Stimulated activated CD8-positive, alpha-beta memory T cell treated with anti-CD3 and anti-CD28 coated beads, Interleukin-7, amount 100 ng/mL, for 1 hour (primary cell): ENCODE measurements at places on chromosomes 3 and 15.

GRCh38 chr15:91192285-91192684 lies 92.2 kb downstream of the SV2B start:
- DNase-seq, result no peak

GRCh38 chr3:170809007-170809974 lies 60.7 kb downstream of the RPL22L1 start:
- no peak for DNase-seq

DNA sequence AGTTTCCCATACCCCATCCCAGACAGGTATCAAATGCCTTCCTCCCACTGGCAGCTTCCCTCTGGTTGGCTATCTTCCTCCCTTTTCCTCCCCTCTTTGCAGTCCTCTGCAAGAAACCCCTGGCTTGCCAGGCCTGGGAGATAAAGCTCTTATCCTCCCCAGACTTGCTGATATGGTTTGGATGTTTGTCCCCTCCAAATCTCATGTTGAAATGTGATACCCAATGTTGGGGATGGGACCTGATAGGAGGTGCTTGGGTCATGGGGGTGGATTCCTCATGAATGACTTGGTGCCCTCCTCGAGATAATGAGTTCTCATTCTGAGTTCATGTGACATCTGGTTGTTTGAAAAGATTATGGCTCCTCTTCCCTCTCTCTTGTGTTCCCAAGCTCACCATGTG lies 32.2 kb upstream of the SNRK start:
- DNase-seq, result no peak

GRCh38 chr3:123655400-123655799 lies 70.5 kb upstream of the HACD2 start:
- no peak for DNase-seq

DNA sequence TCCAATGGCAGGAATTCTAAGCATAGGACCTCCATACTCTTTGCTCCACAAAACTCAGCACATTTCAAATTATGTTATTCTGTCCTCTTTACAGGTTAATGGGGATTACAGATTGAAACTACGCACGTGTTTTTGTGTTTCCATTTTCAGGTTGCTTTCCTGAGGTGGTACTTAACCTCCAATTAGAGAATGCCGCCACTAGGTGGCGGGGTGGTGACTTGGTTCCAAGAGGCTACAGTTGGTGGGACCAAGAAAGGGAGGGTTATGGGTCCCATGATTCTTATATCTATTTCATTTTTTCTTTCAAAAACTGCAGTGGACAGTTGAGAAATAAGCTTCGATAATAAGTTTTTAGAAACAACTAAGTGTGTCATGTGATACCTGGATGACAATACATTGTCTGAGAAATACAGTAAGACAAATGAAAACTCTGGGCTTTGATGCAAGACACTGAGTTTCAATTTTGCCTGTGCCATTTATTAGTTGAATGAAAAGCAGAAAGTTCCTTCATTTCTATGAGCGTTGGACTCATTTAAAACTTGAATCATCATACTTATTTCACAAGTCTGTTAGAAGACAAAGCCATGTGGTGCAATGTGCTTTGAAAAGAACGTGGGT lies 539.0 kb downstream of the FGF12 start:
- no peak for DNase-seq

GRCh38 chr15:83199288-83199687 lies 8.3 kb downstream of the HDGFL3 start:
- no peak for DNase-seq

DNA sequence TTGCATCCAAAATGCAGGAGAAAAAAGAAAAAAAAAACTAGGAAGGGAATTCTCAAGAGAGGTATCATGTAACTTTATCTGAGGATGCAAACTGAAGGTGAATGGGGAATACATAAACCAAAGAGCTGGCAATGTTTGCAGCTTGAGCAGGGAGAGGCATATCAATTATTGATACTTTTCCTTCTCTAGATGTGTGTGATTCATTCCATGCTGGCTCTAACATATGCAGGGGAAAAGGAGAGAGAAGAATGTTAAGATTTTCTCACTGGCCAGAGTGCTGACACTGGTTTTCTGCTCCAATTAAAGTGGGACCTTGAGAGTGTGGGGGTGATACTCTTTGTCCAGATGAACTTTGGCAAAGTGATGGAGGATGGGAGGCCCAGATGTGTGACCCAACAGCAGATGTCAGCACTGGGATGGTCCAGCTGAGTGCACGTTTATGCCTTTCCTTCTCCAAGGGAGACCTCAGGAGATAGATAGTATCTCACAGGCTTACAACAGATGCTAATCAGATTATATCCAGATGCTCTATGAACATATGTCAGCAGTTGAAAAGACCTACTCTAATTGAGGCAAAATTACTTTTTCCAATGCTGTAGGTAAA lies 50.0 kb upstream of the PSMD6 start:
- no peak for DNase-seq

- DNase-seq, result no peak
Measured at GRCh38 chr3:170306015-170306414, 51.5 kb upstream of the SKIL start.

- no peak for DNase-seq
Measured at GRCh38 chr3:124363476-124363875, 366.8 kb upstream of the UMPS start.

GRCh38 chr3:52062505-52062904 lies 6.1 kb upstream of the DUSP7 start:
- DNase-seq, result no peak

- no peak for DNase-seq
Measured at GRCh38 chr3:182621435-182622240, 171.7 kb upstream of the ATP11B start.

- no peak for DNase-seq
Measured at GRCh38 chr3:10817506-10817905, 1.5 kb downstream of the SLC6A11 start.

DNA sequence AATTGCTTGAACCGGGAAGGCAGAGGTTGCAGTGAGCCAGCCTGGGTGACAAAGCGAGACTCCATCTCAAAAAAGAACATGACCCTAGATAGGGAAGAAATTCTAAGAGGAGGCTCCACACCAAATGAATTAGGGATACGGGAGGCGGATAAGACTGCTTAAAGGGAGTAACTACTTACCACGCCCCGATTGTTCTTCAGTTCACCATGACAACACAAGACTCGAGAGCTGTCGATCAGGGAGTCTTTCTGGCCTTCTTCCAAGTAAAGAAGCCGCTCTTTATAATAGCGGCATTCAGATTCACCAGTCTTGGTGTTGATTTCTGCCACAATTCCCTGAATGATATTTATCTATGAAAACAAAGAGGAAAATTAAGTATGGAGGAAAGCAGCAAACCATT lies 53.9 kb upstream of the TASOR start:
- no peak for DNase-seq

DNA sequence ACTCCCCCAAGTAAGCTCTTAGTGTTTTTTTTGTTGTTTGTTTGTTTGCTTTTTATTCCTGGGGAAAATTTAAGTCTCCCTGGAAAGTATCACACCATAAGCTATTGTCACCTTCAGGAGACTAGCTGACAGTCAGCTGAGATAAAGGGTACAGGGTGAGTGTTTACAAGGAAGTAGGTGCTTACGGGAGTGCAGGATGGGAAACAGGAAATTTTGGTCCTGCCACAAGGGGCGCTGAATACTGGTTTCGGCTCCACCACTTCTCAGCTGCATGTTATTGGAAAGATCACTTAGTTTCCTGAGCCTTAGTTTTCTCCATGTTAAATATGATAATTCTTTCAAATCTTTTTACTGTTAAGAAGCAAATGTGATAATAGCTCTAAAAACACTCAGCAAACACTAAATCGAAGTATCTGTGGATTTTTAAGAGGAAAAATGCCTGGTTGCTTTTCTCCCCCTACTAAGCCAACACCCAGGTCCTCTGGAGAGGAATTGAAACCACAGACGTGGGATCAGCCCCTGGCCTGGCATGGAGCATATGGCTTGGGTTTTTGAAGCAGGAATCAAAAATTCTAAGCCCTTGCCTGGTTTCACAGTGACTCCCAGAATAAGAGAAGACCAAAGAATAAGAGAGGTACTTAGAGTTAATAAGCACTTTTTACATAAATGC lies 90.7 kb downstream of the SCN11A start:
- no peak for DNase-seq

- no peak for DNase-seq
Measured at GRCh38 chr15:85527895-85528294, 147.5 kb downstream of the AKAP13 start.
